T-helper 1 cell (primary cell): ENCODE measurements at places on chromosomes 11 and 22.

DNA sequence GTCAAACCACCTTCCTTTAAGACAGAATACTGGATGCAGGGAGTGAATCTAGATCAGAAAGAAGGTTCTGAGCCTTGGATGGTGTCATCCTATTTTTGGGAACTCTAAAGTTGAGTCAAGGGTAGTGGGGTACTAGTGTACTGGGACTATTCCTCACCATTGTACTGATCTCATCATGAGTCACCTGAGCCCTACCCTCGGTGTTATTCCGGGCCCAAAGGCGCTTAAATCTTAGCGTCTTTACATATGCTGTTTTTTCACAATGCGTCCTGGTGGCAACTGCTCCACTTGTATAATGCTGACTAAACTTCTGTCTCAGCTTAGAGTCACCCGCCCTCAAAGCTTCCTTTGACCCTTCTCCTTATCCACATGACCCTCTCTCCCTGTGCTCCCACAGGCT is 25.3 kb upstream of the PATE1 start:
- no peak for DNase-seq

- no peak for DNase-seq
These were observed 600 bp upstream of the CENPM start for GRCh38 chr22:41947424-41948080.

DNA sequence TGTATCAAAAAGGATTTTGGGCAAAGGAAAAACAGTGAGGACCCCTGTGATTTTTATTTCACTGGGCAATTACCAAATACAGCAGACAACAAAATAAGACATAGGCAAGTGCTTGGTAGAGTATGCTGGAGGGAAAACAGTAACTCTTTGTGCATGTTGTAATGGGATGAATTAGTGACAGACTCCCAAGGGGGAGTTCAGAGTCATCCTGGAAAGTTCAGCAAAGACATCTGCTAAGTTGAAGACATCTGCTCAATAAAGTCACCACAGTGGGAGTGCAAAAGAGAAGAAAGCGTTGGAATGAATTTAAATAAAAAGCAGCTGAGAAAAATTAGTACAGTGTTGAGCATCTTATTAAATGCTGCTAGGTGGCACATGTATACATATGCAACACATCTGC is 378.8 kb upstream of the ISX start:
- no peak for DNase-seq

DNA sequence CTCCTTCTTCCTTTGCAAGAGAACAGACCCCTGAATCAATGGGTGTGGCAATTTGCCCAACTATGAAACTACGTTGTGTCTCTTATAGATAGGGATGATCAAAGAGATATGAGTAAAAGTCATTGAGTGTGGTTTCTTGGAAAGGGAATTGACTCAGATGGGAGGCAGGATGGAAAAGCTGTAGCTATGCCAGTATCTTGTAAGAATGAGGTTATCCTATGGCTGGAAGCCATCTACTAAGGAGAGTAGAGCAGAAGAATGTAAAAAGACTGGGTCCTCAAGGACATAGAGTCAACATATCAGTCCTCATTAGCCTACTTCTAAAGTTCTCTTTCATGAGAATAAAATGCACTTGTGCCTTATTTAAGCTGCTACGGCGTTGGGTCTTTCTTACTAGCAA is 78.9 kb upstream of the POU2AF2 start:
- DNase-seq: no peak
